Aorta (tissue), 5 donors: ENCODE measurements at places on chromosomes 12 and 14. TPM values are rescaled to one million over a fixed set of nuclear protein-coding genes. Genes with fewer than 3 reads are reported as not detected.

GRCh38 chr12:32870716-32871115 is 25.9 kb downstream of the PKP2 start:
- no peaks in the 10 kb centered on the region for H3K4me1 ChIP-seq
- H3K36me3 ChIP-seq: no peaks in the 10 kb centered on the region
- no peak for DNase-seq
- no peak overlapping the region for H3K27ac ChIP-seq

DNA sequence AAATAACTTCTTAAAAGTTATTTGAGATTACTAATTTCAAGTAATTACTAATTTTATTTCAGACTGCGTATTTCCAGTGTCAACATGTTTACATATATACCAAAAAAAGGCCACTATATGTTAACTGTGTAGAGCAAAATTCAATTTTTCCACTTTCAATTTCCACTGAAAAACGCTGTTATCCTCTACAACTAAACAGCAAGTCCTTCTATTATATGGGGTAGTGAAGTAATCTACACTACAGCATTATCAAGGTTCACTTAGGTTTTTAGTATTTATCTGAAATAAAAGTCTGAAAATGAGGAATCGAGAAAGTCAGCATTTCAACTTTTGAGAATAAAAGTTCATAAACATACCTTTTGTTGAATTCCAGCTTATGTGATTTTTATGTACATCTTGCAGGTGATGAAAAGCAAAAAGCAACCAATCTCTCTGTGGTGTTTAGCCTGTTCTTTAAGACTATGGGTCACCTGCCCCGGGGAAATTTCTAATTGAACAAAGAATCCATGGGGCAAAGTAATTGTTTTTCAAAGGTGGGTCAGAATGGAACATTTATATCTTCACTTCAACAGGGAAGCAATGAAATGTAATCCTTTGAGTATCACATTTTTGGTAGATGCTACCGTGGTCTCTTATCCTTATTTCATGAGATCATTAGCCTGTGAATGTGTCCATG is 3.3 kb downstream of the BTG1 start:
- peaks cover 4% of the 10 kb centered on the region for H3K4me1 ChIP-seq
- H3K4me3 ChIP-seq: peak overlapping the region; percentile 96
- H3K27me3 ChIP-seq: no peaks in the 10 kb centered on the region
- no peak overlapping the region for H3K27ac ChIP-seq
- DNase-seq: no peak

MAP1LC3B2 gene
- 1.0 TPM for total RNA-seq

SALL2 gene
- total RNA-seq: 12.2 TPM

FBLN5 gene
- total RNA-seq: 431 TPM

AKAP5 gene
- total RNA-seq: 2.8 TPM
